ENCODE measurements at places on chromosomes 5 and 9.

GRCh38 chr9:103942200-103942599 lies 151.9 kb upstream of the SMC2 start:
- DNase-seq, result no peak

DNA sequence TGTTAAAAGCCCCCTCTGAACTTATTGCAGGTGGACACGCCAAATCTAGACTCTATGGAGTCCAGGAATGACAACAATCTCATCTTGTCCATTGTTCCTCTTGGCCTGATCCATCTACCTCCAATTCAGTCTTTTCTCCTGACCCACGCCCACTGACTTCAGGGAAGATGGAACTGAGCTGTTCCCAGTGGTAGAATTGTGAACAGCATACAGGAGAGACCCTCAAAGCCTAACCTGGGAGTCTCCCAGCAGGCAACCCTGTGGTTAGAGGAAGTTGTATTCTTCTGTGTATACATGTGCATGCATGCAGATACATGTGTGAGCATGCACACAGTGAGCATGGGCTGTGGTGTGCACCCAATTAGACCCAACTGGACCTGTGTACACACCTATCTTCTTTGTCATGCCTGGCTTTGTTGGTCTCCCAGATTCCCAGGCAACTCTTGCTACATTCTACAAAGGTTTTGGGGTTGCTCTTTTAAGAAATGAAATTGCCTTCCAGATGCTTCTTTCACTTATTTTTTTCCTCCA lies 286.0 kb downstream of the ZSWIM6 start:
- no peak for DNase-seq

GRCh38 chr5:33931136-33931535 lies 5.0 kb upstream of the RXFP3 start:
- DNase-seq, result no peak

DNA sequence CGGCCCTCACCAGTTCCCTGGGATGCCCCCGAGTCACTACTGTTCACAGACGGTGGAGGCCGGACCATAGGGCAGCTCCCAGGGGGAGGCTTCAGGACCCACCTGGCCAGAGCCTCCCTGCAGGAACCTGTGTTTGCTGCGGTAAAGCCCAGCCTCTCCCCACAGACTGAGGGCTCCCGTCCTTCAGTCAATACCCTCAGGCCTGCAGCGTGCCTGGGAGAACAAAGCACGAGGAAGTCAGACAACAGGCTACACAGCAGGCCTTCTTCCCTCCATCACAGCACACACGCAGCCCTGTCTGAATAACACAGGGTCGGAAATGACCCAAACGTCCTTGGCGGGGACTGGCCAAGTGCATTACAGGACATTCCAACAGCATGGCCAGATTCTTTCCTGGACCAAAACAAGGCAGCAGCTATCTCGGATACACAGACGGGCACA lies 34.4 kb downstream of the COL23A1 start:
- DNase-seq, result no peak

DNA sequence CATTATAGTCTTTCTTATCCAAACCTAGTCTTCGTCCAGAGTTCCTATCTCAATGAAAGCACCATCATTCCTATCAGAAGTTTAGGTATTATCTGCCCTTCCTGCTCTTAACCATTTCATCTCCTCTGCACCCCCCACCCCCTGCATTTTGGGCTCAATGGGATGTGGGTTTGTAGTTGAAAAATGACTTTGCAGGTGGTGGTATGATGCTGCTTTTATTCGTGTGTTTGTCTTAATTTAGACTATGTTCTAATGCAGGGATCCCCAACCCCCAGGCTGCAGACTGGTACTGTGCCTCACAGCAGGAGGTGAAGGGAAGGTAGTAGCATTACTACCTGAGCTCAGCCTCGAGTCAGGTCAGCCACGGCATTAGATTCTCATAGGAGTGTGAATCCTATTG lies 49.4 kb upstream of the ZNF608 start:
- DNase-seq, result no peak

DNA sequence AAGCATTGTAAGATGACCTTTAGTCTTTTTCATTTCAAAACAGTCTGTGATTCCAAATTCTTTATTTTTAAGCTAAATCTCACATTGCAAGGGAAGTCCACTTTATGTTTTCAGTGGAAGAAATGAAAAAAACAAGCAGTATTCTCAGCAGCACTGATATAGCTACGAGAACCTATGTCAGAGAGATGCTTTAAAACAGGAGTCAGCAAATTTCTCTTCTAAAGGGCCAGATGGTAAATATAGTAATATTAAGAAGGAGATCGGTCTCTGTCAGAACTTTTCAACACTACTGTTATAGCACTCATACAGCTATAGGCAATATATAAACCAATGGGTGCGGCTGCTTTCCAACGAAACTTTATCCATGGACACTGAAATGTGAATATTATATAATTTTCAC lies 18.7 kb downstream of the IL31RA start:
- DNase-seq, result no peak

DNA sequence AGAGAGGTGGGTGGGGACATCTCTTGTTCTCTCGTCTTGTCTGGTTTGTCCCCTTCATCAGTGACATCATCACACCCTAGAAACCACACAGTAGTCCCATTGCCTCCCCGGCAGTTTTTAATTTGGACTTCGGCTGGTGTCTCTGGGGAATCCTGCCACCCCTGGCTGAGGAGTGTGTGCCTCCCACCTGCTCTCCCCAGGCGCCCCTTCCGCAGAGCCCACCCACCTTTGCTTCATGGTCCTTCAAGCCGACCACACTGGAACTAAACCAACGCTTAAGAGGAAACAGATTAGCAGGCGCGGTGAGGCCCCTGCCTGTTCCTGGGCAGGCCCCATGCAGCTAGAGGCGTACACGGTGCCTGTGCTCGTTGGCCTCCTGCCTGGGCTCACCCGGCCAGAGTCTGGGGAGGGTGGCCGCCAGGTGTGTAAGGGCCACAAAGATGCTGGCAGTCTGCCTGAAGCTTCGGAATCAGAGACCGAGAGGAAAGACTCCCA lies 107.6 kb upstream of the SPRY4 start:
- DNase-seq, result no peak

DNA sequence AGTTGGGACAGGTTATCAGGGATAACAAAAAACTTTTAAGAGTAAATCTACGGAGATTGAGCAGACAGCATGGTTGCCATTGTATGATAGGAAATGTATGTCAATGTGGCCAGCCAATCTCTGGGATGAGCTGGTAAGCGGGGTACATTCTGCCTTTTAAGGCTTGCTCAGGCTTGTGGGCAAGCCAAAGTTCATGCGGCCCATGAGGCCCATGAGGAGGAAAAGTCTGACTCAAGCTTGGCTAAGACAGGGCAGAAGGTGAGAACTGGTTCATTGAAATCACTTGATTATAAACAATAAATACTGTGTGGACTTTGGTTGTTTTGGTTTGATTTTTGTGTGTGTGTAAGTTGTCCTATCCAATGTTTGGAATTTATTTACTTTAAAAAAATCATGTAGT lies 997.1 kb downstream of the DNAH5 start:
- DNase-seq, result no peak

DNA sequence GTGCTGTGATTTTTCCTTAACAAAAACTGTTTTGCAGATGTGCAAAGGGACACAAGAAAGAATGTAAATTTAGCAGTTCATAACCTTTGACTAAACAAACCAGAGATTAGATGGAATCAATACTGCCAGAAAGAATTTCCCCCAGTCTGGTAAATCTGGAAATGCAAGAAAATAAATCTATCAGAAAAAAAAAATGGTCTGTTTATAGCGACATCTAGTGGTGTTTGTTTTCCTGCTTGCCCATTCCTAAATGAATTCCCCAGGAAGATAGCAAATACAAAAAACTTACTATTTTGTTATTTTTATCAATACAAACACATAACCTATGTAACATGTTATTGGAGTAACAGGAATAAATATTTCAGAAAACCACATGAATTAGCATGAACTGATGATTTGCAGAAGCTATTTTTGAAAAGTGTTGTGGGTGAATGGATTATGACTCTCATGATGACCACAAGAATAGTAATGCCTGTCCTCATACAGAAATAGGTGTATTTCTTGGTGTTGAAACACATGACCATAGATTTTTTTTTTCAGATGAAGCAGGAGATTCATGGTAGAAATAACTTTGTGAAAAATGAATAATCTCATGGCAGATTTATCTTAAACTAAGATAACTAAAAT lies 1703.8 kb downstream of the MAT2B start:
- DNase-seq, result no peak

GRCh38 chr9:128550770-128551656 lies 1.4 kb upstream of the SPTAN1 start:
- DNase-seq, result no peak

GRCh38 chr5:172377856-172378255 lies 76.5 kb downstream of the SH3PXD2B start:
- no peak for DNase-seq

DNA sequence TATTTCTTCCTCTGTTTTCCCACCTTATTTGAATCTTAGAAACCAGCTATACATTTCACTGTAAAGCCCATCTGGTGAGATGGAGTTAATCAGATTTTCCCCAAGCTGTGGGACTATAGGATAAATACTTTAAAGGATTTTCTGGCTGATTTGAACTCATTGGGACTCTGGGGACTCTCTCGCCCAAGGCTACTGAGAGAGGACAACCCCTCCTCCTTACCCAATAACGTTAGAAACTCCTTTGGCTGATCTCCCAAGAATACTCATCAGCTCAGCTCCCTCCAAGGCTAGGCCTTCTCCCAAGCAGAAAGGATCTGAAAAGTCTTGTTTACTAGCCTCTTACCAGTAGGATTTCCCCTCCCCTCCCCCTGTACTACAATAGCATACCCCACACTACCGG lies 1.5 kb upstream of the GLRA1 start:
- no peak for DNase-seq

DNA sequence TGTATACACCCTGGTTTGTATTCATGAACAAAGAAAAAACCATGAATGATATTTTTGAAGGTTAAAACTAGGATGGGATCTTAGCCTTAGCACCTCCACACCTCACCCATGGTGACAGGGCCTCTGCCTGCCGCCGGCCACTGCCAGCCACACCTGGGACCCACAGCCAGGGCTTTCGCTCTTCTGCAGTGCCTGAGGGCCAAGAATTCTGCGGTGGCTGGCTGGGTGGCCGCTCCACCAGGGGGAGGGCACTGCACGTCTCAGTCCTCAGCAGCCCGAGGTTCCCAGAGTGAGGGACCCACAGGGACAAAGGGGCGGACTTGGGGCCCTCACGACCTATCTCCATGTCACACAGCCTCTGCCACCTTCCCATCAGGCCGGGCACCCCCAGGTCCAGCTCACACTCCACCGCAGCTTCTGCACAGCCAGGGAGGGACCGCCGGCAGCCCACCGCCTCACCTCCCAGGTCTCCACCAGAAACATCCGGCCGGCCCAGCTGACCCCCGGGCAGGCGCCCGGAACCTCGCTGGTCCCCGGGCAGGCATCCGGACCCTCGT lies 6.9 kb downstream of the EXD3 start:
- DNase-seq, result no peak

- DNase-seq, result no peak
Measured at GRCh38 chr9:109910671-109911518, 130.9 kb downstream of the PALM2AKAP2 start.

DNA sequence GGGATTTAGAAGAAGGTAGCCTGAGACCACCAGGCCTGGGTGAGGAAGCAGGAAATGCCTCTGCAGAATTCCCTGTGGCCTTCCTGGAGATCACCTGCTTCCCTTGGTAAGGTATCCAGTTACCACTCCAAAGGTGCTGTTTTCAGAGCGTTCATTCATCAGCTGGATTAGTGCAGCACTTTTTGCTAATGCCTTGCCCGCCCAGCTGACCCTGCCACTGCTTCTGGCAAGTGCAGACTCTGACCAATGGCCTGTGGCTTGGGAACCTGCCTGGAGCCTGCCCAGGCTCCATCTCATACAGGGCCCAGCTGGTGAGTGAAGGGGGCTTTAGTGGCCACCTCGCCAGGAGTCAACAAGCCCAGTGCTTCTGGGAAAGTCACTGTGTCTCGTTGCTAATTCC lies 48.6 kb downstream of the FOXI1 start:
- DNase-seq, result no peak

DNA sequence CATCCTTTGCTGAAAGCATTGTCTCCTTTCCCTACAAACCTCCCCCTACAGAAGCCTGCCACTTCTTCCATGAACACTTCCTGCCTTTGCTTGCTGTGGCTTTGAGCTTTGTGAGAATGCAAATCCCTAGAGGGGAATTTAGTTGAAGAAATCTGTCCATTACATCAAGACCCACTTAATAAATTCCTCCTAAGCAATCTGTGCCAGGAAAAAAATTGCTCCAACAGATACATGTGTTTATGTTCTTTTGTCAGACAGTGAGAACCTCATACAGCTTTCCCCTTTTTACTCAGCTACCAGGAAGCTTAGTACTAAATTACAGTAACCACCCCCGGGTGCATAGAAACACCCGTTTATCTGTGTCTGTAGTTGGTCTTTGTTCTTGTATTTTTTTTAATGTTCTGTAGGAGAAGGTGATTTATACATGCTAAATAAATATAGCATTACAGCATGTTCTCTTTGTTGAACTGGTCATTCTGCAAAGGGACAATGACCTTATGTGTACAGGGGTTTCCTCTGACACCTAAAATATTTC lies 43.9 kb downstream of the SH3TC2 start:
- DNase-seq, result no peak

DNA sequence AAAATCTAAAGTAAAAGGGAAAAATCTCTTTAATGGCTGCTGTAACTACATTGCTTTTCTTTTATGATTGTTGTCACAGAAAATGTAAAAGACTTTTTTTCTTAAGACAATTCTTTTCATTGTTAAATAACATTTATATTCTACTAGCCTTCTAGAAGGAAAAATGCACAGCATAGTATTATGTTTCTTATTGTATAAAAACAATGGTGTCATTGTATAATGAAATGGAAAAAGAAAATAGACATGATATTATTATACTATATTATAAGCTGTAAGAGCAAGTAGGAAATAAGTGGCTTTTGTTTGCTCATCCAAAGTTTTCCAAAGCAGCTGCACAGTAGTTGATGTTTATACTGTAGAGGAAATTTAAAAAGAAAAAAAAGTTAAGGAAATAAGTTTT lies 1021.7 kb downstream of the EFNA5 start:
- no peak for DNase-seq

Data from stimulated activated CD4-positive, alpha-beta T cell treated with anti-CD3 and anti-CD28 coated beads, TNF-alpha, amount 100 ng/mL, for 1 hour (primary cell).